ENCODE measurements at places on chromosomes 6 and 20.

DNA sequence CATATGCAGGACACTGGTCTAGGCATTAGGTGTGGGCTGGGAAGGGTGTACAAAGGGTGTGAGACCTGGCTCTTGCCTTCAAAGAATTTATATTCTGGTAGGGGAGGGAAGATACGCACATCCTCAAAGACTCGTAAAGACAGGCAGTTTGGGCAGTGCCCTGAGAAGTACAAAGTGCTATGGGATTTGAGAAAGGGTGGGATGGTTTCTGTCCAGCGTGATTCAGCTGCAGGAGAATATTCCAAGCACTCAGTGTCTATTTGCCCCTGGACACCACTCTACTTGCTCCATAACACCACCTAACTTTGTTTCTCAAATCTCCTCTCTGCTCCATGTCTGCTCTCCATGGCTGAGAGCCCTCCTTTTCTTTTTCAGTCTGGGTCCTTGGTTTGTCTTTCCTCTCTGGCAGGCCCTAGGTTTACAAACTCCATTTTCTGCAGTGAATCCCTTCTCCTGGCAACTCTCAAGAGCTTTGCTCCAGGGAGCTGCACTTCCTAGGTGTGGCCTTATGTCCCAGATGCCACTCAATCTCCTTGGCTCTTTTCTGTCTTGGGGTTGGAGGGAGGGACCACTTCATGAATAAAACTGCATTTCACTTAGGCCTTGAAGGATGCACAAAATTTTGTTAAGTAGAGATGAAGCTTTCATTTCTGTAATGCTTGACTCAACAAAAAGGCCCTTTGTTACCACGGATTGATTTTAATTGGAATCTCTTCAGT, 310.4 kb downstream of the CLIC5 start:
- no peaks in the 10 kb centered on the region for H3K4me1 ChIP-seq
- H3K36me3 ChIP-seq, result no peaks in the 10 kb centered on the region
- H3K27me3 ChIP-seq, result peaks cover 4% of the 10 kb centered on the region
- no peak overlapping the region for H3K27ac ChIP-seq
- no peak overlapping the region for H3K4me3 ChIP-seq

DNA sequence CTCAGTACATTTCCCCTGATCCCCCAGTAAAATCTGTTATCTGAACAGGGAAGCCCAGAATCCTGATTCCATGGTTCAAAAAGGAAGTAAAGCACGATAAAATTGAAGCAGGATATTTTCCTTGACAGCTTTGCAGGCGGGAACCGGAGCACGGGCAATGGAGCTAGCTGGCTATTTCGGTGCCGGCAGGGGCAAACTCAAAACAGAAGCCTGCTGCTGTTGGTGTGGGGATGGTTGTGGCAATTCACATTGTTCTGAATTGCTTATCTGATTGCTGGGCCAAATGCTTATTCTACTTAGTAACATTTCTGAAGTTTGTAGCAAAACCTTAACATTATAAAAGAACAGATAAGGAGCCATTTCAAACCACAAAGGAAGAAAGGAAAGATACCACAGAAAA, 172.4 kb downstream of the MMS22L start:
- no peak overlapping the region for H3K27ac ChIP-seq
- H3K27me3 ChIP-seq, result no peaks in the 10 kb centered on the region
- H3K36me3 ChIP-seq, result no peaks in the 10 kb centered on the region
- no peak overlapping the region for H3K4me3 ChIP-seq

DNA sequence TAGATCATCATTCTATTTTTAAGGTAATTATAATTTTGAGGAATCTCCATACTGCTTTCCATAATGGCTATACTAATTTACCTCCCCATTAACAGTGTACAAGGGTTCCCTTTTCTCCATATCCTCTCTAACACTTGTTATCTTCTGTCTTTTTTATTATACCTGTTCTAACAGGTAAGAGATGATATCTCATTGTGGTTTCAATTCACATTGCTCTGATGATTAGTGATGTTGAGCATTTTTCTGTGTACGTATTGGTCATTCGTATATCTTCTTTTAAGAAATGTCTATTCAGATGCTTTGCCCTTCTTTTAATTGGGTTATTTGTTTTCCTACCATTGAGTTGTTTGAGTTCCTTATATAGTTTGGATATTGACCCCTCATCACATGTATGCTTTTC, 81.6 kb upstream of the SCAF8 start:
- DNase-seq, result no peak
- no peak overlapping the region for H3K27ac ChIP-seq
- H3K4me3 ChIP-seq, result no peak overlapping the region
- H3K4me1 ChIP-seq, result peaks cover 7% of the 10 kb centered on the region
- H3K36me3 ChIP-seq, result no peaks in the 10 kb centered on the region

- peak overlapping the region; percentile 87 for H3K27ac ChIP-seq
- no peak overlapping the region for H3K4me3 ChIP-seq
- peaks cover 34% of the 10 kb centered on the region for H3K4me1 ChIP-seq
- no peak for DNase-seq
Observed at GRCh38 chr20:31570021-31570463, 35.0 kb upstream of the ID1 start.

GRCh38 chr6:109242029-109242428, 140.2 kb downstream of the CD164 start:
- H3K4me3 ChIP-seq, result no peak overlapping the region
- no peak for DNase-seq
- peaks cover 26% of the 10 kb centered on the region for H3K4me1 ChIP-seq
- H3K27ac ChIP-seq, result no peak overlapping the region

DNA sequence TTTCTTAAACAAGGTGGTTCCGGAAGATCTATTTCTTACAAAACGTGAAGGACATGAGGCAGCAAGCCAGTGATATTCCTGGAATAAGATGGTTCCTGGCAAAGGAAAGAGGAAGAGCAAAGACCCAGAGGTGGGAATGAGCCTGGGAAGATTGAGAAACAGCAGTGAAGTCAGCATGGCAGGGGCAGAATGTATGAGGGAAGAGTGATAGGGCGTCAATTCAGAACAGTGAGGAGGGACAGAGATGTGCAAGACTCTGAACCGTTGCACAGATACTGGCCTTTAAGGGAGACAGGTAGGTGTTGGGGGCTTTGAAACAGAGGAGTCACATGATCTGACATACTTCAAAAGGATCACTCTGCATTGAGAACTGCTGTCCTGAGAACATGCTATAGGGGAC, 338.3 kb downstream of the CBLN4 start:
- no peaks in the 10 kb centered on the region for H3K36me3 ChIP-seq
- no peaks in the 10 kb centered on the region for H3K4me1 ChIP-seq

- H3K4me3 ChIP-seq, result no peak overlapping the region
- H3K27ac ChIP-seq, result no peak overlapping the region
- H3K27me3 ChIP-seq, result no peaks in the 10 kb centered on the region
- no peaks in the 10 kb centered on the region for H3K36me3 ChIP-seq
Observed at GRCh38 chr6:168841609-168842278, 400.8 kb downstream of the SMOC2 start.

DNA sequence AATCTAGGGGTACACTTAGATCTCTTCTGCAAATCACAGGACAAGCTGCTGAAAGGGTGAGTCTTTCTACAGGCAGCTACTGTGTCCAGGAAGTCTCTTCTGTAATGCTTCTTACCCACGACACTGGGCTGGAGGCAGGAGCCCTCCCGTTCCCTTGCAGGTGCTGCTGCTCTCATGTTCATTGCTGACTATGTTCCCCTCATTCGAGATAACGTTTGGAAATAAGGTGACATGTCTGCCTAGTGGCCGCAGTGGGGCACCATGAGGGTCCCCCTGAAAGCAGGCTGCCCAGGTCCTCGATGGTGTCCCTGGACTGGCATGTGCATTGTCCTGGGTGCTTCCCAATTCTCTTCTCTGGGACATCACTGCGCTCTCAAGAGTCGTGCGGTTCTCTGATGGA, 74.7 kb downstream of the SYNJ2 start:
- peaks cover 26% of the 10 kb centered on the region for H3K4me1 ChIP-seq
- H3K27me3 ChIP-seq, result no peaks in the 10 kb centered on the region
- no peaks in the 10 kb centered on the region for H3K36me3 ChIP-seq
- DNase-seq, result no peak

GRCh38 chr6:219641-220198, 72.6 kb upstream of the DUSP22 start:
- no peaks in the 10 kb centered on the region for H3K36me3 ChIP-seq
- no peak overlapping the region for H3K4me3 ChIP-seq
- no peak overlapping the region for H3K27ac ChIP-seq

GRCh38 chr6:22231616-22232015, 65.2 kb downstream of the PRL start:
- no peak overlapping the region for H3K27ac ChIP-seq
- H3K4me1 ChIP-seq, result no peaks in the 10 kb centered on the region
- no peaks in the 10 kb centered on the region for H3K27me3 ChIP-seq
- H3K36me3 ChIP-seq, result no peaks in the 10 kb centered on the region
- no peak for DNase-seq

GRCh38 chr20:43938932-43939761, 24.5 kb downstream of the TOX2 start:
- no peaks in the 10 kb centered on the region for H3K27me3 ChIP-seq
- no peaks in the 10 kb centered on the region for H3K4me1 ChIP-seq
- H3K36me3 ChIP-seq, result no peaks in the 10 kb centered on the region
- peak; percentile 82 for DNase-seq
- H3K27ac ChIP-seq, result no peak overlapping the region

GRCh38 chr20:23101696-23102406, 15.7 kb upstream of the CD93 start:
- DNase-seq, result no peak
- H3K36me3 ChIP-seq, result no peaks in the 10 kb centered on the region
- H3K27me3 ChIP-seq, result no peaks in the 10 kb centered on the region
- H3K4me1 ChIP-seq, result no peaks in the 10 kb centered on the region
- H3K27ac ChIP-seq, result no peak overlapping the region
- H3K4me3 ChIP-seq, result no peak overlapping the region

DNA sequence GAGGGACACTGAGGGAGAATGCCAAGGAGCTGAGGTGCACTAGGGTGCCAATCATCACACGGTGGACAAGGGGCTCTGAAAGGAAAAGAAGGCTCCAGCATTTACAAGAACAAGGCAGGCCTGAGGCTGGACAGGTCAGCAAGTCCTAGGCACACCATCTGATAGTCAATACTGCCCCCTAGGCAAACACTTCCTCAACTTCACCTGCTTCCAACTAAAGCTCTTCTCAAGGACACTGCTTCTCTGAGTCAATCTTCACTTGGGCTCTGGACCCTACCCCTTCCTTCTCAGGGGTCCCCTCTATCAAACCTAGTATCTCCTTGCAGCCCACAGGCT, 37.7 kb upstream of the SLC4A11 start:
- no peaks in the 10 kb centered on the region for H3K27me3 ChIP-seq
- no peak overlapping the region for H3K27ac ChIP-seq
- H3K4me3 ChIP-seq, result no peak overlapping the region
- no peaks in the 10 kb centered on the region for H3K4me1 ChIP-seq
- peaks cover 99% of the 10 kb centered on the region for H3K36me3 ChIP-seq

DNA sequence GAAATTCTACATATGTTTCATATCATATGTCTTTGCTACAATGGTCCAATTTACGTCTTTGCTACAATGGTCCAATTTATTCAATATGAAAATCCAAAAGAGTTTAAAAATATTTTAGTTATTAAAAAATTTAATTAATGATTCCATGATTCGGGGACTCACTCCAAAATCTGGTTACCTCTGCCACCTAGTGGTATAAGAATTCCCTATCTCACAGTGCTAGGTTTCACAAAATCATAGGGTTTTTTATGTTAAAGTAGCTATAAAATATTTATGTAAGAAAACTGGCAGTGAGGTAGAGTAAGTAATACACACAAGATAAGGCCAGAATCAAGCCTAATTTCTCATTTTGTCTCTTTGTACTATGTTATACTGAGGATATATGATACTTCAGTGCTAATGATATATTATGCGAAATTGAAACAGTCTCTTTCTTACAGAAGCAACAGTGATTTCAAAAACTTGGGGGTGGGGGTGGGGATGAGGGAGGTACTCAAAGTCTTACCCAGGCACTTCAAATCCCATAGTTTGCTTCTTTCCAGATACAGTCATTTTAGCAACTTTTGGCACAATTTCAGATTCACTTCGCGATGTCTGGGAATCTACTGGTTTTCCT, 52.3 kb downstream of the HBS1L start:
- no peak overlapping the region for H3K27ac ChIP-seq
- no peaks in the 10 kb centered on the region for H3K4me1 ChIP-seq
- no peak for DNase-seq
- no peaks in the 10 kb centered on the region for H3K27me3 ChIP-seq
- no peak overlapping the region for H3K4me3 ChIP-seq

- no peaks in the 10 kb centered on the region for H3K27me3 ChIP-seq
- H3K36me3 ChIP-seq, result no peaks in the 10 kb centered on the region
- H3K4me1 ChIP-seq, result peaks cover 25% of the 10 kb centered on the region
- no peak overlapping the region for H3K27ac ChIP-seq
Observed at GRCh38 chr20:37729452-37729851, 35.6 kb downstream of the CTNNBL1 start.

DNA sequence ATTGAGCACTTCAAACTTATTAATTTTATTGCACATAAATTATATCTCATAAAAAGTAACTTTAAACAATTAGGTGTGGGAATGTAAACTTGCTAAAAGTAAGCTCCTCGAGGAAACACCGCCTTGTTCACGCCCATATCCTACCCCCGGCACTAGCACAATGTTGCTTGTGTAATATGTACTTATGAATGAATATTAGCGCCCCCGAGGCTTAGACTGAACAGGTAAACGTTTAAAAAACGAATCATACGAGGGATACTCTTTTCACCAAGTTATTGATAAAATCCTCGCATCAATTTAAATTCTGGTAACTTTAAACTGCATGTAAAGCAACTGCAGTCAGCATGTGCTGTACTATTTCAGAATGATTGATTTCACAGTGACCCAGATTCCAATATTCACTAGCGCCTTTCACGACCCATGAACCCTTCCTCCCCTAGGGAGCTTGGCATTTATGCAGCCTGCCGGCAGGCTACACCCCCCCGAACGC, 637 bp downstream of the TFB1M start:
- H3K27ac ChIP-seq, result peak overlapping the region; percentile 85
- H3K27me3 ChIP-seq, result no peaks in the 10 kb centered on the region
- no peaks in the 10 kb centered on the region for H3K36me3 ChIP-seq
- DNase-seq, result no peak
- no peaks in the 10 kb centered on the region for H3K4me1 ChIP-seq

GRCh38 chr20:32227744-32228688, 20.3 kb downstream of the POFUT1 start:
- H3K4me1 ChIP-seq, result no peaks in the 10 kb centered on the region
- H3K4me3 ChIP-seq, result no peak overlapping the region
- H3K36me3 ChIP-seq, result peaks cover 68% of the 10 kb centered on the region
- no peak overlapping the region for H3K27ac ChIP-seq
- H3K27me3 ChIP-seq, result no peaks in the 10 kb centered on the region

DNA sequence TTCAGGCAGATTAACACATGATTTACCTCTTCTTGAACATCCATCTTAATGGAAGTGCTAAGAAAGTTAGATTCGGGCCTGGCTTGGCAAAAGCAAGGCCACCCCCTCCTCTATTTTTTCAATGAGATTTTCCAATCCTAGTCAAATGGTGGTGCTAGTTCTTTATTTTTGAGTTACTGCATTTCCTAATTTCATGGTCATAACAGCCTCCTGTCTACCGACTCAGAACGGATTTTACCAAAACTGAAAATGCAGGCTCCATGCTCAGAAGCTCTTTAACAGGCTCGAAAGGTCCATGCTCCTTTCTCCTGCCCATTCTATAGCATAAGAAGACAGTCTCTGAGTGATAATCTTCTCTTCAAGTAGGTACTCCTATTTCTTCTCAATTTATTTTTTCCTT, 117.2 kb upstream of the ESR1 start:
- DNase-seq, result no peak
- H3K4me1 ChIP-seq, result no peaks in the 10 kb centered on the region
- H3K27me3 ChIP-seq, result no peaks in the 10 kb centered on the region
- H3K36me3 ChIP-seq, result no peaks in the 10 kb centered on the region
